Mucosa of gallbladder (tissue), 1 donor: ENCODE measurements at places on chromosomes 5 and 9.

DNA sequence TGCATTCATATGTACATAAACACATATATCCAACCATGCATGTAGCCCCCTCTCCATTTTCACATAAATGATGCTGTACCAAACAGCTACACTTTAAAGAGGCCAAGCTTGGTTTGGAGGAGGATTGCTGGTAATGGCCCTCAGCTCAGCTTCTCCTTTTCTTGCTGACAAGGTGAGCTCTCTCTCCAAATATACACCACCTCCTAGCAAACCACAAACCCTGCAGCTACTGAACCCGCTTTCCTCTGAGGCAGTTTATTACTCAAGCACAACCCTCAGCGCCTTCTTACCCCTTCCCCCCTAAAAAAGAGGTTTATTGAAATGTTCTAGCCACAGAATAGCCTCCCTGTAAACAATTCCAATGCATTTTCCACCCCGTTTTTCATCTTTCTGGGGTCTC lies 54.0 kb downstream of the ALG2 start:
- DNase-seq = no peak

- no peak for DNase-seq
Observed at GRCh38 chr9:78325343-78325742, 28.4 kb downstream of the PSAT1 start.

GRCh38 chr5:117084067-117084466 lies 509.4 kb upstream of the SEMA6A start:
- DNase-seq = no peak

DNA sequence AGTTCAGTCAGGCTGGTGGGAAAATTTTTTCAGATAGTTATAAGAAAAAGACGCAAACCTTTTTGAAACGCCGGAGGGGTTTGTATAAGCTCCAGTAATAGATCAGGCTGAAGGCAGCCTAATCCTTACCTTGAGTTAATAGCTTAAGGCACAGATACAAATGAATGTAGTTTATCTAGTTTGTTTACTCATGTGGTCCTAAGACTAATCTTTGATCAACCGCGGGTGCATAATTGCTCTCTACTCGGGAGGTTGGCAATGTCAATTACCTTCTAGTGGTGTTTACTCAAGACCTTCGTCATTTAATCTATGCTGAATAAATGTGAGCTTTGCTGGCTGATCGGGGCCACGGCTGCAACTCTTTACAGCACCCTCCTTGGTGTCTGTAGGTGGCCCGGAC lies 665 bp upstream of the INSL4 start:
- no peak for DNase-seq

GRCh38 chr9:104009826-104010225 lies 84.3 kb upstream of the SMC2 start:
- DNase-seq = no peak

GRCh38 chr5:53963958-53964357 lies 346.4 kb downstream of the ARL15 start:
- no peak for DNase-seq

GRCh38 chr5:36689225-36689624 lies 82.8 kb downstream of the SLC1A3 start:
- DNase-seq = no peak

GRCh38 chr9:30846651-30847050 lies 1537.8 kb upstream of the ACO1 start:
- DNase-seq = no peak

DNA sequence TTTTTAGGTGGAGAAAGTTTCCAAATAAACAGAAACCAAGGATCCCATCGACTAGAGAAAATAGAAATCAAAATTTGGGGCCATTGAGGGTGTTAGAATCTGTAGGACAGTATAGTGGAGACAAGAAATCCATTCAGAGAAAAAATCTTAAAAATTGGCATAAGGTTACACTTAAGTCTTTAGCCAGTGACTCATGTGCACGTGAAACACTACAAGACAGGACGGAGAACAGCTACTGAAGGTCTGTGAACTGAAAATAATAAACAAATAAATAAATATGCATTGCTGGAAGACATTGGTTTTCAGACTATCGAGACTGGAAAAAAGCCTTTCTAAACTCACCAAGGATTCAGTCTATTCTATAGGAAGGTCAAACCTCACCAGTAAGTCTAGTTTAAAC lies 1955.5 kb downstream of the MAT2B start:
- DNase-seq = no peak

DNA sequence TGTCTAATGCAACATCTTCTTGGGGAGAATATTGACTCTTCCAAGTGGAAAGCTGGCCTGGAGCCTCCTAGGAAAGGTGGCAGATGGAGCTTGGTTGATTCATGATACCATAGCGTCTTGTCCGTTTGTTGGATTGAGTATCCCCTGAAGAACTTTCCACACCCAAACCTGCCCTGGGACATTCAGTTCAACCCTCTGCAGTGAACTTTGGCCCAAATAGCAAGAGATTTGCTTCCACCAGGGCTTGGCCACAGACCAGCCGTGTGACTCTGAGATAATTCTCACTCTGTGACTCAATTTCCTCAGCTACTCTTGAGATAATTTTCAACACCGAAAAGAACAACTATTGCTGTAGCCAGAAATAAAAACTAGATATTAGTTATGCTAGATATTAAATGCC lies 108.0 kb upstream of the RAD23B start:
- no peak for DNase-seq

DNA sequence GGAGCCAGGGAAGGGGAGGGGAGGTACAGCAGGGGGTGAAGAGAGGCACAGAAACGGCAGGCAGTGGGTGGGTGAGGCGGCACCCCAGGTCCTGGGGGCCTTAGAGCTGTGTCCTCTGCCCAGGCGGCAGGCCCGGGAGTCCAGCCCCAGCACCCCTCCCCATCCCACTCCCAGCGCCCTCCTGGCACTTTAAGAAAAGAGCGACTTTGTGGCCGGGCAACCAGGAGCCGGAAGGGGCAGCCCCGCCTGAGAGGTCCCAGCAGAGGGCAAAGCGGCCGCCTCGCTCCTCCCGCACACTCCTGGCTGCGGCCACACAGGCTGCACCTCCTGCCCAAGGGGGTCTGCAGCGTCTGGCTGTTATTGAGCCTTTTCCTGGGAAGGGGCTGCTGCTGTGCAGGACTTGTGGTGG lies 42.6 kb downstream of the NACC2 start:
- DNase-seq = no peak

GRCh38 chr5:81782811-81783210 lies 31.9 kb upstream of the SSBP2 start:
- DNase-seq = no peak

GRCh38 chr9:34796924-34797323 lies 87.0 kb upstream of the CCL21 start:
- DNase-seq = no peak

GRCh38 chr5:143213231-143213850 lies 190.1 kb downstream of the NR3C1 start:
- DNase-seq = no peak

GRCh38 chr5:59245198-59245597 lies 648.3 kb downstream of the PDE4D start:
- DNase-seq = no peak

DNA sequence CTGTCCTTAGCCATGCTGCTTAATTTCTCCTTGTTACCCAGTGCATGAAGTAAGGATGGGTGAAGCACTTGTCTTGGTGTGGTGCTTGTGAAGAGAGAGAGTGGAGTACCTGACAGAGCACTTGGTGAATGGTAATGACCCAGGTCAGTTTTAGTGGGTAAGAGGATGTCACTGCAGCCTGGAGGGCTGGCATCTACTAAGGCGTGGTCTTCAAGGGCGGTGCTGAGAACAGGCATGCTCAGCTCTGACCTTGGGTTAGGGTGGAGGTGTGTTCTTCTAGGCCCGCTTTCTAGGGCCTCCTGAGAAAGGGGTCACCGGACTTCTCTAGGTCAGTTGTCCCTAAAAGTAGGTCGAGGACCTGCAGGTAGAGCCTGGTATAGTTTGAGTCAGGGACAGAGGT lies 25.7 kb downstream of the SH3GL2 start:
- DNase-seq = no peak

DNA sequence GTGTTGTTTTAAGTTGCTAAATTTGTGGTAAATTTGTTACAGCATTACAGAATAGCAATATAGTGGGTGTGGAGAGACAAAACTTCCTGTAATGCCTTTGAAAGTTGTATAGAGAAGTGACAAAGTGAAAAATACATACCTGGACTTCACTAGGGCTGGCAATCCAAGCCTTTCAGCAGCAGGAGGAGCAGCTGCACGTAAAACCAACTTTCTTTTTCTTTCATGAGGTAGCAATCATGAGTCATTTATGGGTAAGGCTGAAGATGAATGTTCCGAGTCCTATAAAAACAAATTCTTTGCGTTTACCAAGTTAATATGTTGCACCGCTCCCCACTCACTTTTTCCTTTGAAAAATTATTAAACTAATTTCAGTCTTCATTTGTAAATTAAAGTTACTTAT lies 1138.2 kb downstream of the TAF11L14 start:
- no peak for DNase-seq

GRCh38 chr5:15858326-15858725 lies 321.3 kb downstream of the MARCHF11 start:
- DNase-seq = no peak

DNA sequence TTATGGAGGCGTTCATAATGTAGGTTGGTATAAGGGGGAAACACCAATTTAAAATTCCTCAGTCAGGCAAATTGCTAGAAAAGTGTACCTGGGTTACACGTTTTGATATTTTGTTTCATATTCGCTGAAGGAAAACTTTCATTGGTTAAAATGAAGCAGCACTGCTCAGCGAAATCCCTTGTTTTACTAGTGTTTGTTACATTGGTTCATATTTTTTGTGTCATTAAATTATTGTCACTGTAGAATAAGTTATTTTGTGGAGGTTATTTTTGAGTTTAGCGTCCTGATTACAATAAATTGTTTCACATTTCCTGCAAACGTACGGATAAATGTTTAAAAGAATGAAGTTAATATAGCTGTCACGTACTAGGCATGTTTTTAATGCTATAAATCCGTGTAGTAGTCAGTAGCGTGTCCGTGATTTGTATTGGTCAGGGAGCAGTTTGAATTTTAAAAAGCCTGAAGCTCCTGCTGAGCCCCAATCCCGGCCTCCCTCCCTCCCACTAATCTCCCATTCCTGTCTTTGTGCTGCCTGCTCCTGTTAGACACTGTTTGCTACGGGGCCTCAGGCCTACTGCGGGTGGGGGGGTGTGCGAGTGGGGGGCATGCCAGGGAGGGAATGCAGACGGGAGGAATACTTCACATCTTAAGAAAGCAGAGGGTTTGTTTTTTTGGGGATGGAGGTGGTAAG lies 2.0 kb downstream of the NIPBL start:
- DNase-seq = no peak

DNA sequence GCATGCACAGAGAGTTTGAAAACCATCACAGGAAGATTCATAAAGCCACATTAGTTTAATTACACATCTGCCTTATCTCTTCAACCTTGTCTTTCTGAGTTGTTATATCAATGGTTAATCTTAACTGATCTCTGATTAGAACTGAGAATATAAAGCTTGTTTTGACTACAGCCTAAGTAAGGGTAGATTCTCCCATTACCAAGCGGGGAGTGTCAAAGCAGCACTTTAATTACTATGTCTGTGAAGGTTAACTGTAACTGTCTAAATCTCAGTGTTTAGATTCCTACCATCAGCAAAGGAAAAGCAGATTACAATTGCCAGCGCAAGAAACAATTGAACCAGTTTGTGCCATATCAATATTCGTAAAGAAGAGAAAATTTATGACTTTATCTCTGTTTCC lies 348.7 kb downstream of the CDH12 start:
- no peak for DNase-seq

- DNase-seq = no peak
Observed at GRCh38 chr9:121439711-121440664, 59.7 kb downstream of the GGTA1 start.

DNA sequence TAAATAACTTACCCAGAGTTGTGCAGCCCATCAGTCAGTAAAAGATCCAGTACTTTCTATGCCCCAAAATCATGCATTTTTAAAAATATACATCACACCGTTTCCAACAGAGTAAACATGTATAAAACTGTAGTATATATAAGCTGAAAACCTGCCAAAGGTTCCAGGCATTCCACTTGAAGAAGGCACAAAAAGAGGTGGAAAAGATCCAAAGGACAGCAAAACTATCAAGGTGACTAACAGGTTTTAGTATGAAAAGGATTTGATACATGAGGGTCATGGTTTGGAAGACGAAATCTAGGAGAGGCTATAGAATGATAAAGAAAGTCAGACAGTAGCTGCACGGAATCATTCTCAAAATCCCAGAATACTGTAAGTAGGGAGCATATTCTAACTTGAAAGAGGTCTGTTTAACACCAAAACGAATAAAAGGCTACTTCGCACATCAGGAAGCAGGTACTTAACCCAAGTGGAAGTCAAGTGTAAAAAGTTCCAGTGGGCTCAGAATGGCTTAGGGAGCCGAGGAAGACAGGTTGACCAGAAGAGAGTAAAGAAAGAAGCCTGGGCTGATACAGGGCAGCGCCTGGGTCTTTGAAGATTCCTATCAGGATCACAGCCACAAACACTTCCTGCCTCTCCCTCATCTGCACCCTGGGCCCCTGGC lies 207.2 kb downstream of the ADAMTS12 start:
- DNase-seq = no peak

- DNase-seq = peak; percentile 81
Observed at GRCh38 chr9:129981180-129981907, 61.6 kb downstream of the FNBP1 start.

- DNase-seq = no peak
Observed at GRCh38 chr9:4086119-4087090, 213.5 kb downstream of the GLIS3 start.

DNA sequence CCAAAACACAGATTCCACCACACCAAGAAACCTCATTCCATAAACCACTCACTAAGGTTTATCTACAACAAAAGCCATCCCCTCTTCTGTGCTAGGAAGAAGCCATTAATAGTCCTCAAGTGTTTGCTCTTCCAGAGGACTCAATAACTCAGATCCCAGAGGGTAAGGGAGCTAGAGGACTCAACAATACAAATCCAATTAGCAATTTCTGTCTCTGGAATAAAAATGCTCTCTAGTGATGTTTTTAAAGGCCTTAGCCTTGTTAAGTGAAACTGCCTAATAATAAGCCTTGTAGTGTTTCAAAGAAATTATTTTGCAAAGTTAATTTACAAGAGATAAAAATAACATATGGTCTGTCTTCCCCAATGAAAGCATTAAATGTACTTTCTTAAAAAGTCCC lies 942.4 kb downstream of the CDH12 start:
- DNase-seq = no peak

DNA sequence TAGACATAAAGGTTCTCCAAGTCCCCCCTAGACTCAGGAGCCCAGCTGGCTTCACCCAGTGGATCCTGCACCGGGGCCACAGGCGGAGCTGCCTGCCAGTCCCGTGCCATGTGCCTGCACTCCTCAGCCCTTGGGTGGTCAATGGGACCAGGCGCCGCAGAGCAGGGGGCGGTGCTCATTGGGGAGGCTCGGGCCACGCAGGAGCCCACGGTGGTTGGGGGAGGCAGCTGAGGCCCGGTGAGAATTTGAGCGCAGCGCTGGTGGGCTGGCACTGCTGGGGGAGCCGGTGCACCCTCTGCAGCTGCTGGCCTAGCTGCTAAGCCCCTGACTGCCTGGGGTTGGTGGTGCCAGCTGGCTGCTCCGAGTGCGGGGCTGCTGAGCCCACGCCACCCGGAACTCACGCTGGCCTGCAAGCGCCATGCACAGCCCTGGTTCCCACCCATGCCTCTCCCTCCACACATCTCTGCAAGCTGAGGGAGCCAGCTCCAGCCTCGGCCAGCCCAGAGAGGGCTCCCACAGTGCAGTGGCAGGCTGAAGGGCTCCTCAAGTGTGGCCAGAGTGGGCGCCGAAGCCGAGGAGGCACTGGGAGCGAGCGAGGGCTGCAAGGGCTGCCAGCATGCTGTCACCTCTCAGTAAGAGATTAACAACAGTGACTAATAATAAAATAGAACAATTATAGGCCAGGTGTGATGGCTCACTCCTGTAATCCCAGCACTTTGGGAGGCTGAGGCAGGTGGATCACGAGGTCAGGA lies 65.9 kb downstream of the SPATA31D1 start:
- DNase-seq = no peak

- no peak for DNase-seq
Observed at GRCh38 chr9:18137815-18138214, 336.1 kb upstream of the ADAMTSL1 start.
